ENCODE measurements at places on chromosomes 2 and 18.

GRCh38 chr2:223488814-223489213 lies 113.3 kb downstream of the SCG2 start:
- no peak for DNase-seq

GRCh38 chr2:230669386-230669950 lies 43.2 kb upstream of the CAB39 start:
- DNase-seq = no peak

DNA sequence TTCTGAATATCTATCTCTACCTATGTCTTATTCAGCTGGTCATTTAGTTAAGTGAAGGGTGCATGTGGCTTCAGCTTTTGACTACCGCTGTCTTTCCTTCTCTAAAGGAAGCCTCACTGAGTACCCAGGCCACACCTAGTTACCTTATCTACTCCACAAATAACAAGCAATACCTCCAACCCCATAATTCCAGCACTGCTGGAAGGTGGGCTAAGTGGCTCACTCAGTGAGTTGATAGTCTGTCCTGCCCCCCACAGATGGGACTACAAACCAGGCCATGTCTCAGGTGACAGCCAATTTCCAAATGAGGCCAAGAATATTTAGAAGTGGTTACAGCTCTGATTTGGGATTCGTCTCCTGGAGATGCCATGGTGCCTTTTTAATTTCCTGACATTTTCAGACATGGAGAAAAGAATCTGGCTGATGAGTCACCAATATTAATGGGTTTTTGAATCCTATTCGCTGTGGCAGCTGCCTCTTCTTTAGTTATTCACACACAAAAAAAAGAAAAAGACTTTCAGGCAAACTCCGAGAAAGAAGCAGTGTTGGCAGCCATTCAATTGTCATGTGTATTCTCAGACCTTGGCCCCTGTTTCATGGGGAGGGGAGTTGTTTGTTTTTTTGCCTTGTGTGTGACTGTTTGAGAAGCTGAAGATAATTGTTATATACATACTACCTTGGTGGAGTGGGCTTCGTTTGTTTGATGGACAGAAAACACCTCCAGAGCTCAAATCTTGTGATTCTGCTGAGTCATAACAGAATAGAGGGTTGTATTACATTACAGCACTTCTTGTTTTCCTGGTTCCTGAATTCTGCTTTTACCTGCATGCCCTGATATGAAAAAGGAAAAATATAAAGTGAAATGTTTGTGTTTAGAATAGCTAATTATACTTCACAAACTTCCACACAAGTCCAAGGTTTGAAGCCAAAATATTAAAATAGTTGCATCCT lies 64.2 kb downstream of the SCG2 start:
- peak; percentile 69 for DNase-seq

DNA sequence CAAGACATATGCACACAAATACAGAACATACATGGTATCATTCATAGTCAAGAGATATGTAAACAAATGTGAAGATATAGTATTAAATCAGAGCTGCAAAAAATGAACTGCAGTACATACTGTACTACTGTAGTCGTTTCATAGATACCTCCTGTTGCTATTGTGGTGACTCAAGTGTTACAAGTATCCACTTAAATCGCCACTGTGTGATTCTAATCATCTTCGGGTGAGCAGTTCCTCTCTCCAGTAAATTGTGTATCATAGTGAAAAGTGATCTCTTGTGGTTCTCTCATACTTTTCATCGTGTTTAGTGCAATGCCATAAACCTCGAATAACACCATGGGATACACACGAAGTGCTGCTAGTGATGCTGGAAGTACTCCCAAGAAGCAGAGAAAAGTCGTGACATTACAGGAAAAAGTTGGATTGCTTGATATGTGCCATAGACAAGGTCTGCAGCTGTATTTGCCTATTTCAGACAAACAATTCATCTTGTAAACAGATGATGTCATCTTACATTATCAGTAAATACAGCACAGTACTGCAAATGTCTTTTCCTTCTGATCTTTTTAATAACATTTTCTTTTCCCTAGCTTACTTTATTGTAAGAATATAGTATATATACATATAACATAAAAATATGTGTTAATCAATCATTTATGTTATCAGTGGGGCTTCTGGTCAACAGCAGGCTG lies 222.2 kb downstream of the BCL11A start:
- DNase-seq = peak; percentile 34

DNA sequence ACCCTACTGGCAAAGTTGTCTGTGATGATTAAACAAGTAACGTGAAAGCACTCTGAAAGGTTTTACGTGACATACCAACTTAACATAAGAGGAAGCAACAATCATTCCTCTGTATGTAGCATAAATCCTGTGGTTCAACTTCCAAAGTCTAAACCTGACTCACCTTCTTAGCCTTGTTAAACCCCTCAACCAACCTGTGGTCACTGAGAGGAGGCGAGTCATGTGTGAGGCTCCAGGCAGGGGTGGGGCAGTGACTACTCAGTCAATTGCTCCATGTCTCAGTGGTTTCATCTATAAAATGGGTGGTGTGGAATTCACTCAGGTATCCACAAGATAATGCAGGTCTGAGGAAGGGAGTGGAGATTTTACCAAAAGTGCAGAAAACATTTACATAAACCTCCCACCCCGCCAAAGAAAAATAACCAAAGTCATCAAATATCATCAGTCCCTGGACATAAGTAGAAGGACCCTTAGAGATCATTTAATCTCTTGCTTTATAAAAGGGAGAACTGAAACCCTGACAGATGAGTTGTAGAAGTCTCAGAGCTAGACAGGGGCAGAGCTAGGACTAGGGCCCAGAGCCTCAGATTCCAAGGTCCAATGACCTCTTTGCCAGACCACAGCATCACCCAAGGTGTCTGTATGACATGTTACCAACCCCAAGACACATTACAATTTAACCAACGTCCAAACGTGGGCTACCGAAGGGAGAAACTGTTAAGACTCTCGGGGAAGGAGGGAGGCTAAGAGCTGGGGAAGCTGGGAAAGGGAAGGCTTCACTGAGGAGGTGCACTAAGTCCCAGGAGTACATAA lies 3.7 kb upstream of the PCBP1 start:
- no peak for DNase-seq

- no peak for DNase-seq
Measured at GRCh38 chr2:190378880-190379237, 29.3 kb upstream of the MFSD6 start.

GRCh38 chr2:126888046-126888445 lies 10.6 kb upstream of the TEX51 start:
- DNase-seq = no peak

GRCh38 chr2:227378371-227378782 lies 729 bp downstream of the TM4SF20 start:
- no peak for DNase-seq

- no peak for DNase-seq
Measured at GRCh38 chr2:185127412-185127811, 529.1 kb downstream of the ZNF804A start.

- DNase-seq = peak; percentile 96
Measured at GRCh38 chr2:172102391-172103359, at the start of gene DLX2. Gene DLX2, minus strand, starts transcription at chr2:172102900. Its CDS starts 362 bp downstream, at chr2:172102538.

- DNase-seq = no peak
Measured at GRCh38 chr2:80545420-80546210, 241.1 kb upstream of the LRRTM1 start.

DNA sequence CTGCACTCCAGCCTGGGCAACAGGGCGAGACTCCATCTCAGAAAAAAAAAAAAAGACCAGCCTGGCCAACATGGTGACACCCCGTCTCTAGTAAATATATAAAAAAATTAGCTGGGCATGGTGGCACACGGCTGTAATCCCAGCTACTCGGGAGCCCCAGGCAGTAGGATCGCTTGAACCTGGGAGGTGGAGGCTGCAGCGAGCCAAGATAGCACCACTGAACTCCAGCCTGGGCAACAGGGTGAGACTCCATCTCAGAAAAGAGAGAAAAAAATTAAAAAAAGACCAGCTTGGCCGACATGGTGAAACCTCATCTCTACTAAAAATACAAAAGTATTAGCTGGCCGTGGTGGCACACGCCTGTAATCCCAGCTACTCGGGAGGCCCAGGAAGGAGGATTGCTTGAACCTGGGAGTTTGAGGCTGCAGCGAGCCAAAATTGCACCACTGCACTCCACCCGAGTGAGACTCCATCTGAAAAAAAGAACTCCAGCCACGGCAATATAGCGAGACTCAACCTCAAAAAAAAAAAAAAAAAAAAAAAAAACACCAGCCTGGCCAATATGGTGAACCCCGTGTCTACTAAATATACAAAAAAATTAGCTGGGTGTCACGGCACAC lies 346.1 kb upstream of the PLGLB2 start:
- DNase-seq = no peak

DNA sequence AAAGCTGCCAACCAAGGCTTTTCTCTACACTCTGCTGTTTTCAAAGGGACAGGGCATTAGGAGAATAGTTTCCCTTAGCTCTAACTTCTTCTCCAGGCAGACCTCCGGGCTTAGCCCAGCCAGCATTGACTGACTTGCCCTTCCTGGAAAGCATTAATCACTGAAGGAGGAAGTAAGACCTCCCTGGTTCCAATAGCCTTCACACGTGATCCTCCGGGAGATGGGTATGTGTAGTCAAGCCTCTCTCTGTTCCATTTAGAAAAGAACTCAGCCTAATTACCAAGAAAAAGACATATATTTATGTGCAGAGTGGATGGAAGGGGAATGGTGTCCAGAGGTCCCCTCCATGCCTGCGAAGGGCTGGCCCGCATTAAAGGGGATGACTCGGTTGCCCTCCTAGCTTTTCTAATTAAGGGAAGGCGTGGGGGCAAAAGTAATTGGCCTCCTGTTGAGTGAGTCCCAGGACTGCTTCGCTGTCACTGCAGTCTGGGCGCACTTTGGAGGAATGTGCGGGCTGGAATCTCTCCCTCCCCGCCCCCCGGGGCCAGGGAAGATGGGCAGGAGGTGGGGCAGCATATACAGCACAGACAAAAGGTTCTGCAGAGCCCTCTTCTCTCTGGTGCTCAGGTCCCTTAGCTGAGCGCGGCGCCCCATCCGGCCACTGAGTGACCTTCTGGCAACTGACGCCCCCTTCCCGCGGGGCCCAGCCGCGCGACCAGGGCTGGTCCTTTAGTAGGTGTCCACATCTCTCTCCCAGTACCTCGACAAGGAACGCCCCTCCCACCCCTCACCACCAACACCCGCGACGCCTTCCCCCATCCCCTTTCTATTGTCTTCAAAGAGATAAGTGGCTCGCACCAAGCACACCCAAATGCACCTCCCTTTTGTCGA lies 686.0 kb downstream of the NRXN1 start:
- no peak for DNase-seq

DNA sequence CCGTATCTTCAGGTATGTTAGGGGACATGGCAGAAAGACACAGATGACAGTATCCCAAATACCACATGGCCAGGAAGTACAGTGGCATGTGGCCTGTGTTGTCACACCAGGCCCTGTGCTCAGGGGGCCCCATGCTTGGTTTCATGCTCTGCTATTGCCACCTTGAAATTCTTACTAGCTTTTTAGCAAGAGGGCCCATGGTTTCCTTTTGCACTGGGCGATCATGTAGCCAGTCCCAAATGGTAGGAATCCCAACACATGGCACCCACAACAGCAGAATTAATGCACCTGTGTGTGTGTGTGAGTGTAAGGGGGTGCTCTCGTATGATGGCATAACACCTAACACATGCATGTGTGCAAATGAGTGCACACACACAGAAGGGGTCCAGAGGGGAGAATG lies 39.2 kb downstream of the MYO7B start:
- DNase-seq = no peak

DNA sequence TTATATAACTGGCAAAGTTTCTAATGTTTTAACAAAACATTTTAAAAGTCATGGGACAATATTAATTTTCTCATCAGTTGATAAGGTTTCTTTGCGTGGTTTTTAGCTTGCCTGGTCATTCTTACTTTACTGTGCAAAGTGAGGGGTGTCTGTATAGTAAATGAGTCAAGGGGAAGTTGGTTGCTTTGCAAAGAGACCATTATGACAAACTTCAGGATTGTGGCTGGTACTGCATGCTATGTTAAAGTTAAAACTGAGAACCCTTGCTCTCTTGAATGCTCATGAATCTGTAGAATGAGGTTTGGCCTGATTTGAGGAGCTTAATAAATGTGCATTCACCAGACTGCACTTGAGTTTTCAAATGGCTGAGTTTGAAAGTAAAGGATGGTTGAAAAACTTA lies 47.0 kb downstream of the COL4A4 start:
- DNase-seq = no peak

DNA sequence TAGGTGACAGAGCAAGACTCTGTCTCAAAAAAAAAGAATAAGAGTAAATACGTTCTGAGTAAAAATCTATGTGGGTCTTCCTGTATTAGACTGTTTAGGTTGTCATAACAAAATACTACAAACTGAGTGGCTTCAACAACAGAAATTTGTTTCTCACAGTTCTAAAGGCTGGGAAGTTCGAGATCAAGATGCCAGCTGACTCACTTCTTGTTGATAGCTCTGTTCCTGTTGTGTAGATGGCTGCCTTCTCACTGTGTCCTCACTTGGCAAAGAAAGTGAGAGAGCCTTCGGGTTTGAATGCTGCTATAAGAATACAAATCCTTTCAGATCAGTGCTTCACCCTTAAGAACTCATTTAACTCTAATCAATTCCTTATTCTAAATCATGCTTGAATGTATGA lies 430.0 kb upstream of the VWC2L start:
- no peak for DNase-seq
